Temporal lobe (tissue), 4 donors: ENCODE measurements at places on chromosomes 4 and X. TPM values are rescaled to one million over a fixed set of nuclear protein-coding genes. Genes with fewer than 3 reads are reported as not detected.

The ARX gene
- total RNA-seq = 6.9 TPM

The STK32B gene
- 53.6 TPM for total RNA-seq

The MAGEB2 gene
- total RNA-seq = not detected

The JCHAIN gene
- not detected for total RNA-seq

The OPRPN gene
- not detected for total RNA-seq
